ENCODE measurements at places on chromosomes 5 and 9.

DNA sequence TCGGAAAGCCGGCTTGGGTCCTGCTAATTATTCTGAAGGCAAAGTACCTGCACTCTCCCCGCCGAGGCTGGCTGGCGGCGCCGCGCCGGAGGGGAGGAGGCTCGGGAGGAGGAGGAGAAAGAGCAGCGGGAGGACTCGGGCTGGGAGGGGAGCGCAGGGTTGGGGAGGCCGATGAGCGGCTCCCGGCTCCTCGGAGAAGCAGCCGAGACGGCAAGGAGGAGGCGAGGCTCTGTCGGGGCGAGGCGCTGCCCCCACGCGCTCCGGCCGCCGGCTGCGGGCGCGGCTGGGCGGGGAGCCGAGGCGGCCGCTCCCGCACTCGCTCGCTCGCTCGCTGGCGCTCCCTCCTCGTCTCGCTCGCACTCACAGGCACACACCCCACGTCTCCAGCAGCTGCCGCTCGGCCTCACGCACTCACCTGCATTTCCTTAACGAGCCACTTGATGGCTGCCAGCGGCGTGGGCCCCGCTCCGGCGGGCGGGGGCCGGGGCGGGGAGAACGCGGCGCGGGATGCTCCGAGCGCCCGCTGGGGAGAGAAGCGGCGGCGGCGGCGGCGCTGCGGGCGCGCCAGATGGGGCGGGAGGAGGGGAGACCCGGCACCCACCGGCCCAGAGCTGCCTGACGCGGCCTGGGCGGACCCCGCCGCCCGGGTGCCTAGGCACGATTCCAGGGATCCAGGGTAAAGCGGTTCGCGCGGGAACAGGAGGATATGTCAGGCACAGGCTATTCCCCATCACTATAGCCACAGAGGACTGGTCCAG is at the start of gene PTPRD:
TSS of gene PTPRD (minus strand) at position 362 of the 758 bp plus-strand sequence.
- DNase-seq, result no peak

DNA sequence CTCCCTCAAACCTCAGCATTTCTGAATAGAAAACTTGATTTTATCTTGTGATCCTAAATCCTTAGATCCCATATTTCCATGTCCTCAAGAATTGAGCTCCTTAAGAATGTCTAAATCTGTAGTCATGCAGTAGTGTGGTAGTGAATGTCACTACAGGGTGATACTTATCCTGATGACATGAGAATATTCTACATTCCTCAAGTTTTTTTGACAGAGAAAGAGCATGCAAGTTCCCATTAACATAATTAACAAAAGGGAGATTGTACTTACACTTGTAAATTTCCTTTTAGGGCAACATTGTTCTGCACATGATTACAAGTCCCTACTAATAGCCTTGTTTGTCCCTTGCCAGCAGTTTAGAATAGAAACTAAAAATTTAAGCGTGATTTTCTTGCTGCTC is 352.3 kb downstream of the PTPRD start:
- DNase-seq, result no peak

DNA sequence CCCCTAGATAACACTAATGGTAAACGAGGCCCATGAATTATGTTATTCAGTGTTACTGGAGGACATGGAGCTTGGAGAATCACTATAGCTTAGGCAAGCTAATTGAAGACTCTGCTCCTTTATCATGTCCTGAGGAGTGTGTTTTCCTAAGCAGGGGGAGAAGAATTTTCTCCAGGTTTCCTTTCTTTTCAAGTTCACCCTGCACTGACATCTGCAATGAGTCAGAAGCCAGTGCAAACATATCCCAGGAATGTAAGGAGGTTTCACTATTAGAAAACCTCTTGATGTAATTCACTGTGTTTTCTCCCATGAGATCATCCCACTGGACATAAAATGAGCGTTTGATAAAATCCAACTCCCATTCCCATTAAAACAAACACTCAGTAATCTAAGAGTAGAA is 75.6 kb downstream of the DMRT2 start:
- DNase-seq, result no peak

- DNase-seq, result no peak
Measured at GRCh38 chr9:121529237-121529987, 29.8 kb upstream of the GGTA1 start.

Data from HCT116 (cell line).